ENCODE measurements at places on chromosomes 5 and 9.

DNA sequence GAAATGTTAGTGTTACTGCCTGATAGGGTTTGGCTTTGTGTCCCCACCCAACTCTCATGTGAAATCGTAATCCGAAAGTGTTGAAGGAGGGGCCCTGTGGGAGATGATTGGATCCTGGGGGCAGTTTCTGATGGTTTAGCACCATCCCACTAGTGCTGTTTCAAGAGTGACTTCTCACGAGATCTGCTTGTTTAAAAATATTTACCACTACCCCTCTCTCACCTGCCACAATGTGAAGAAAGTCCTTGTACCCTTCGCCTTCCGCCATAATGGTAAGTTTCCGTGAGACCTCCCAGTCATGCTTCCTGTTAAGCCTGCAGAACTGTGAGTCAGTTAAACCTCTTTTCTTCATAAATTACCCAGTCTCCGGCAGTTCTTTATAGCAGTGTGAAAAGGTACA lies 2.6 kb upstream of the RFX3 start:
- DNase-seq = no peak

GRCh38 chr9:9945966-9946365 lies 666.8 kb downstream of the PTPRD start:
- DNase-seq = no peak

DNA sequence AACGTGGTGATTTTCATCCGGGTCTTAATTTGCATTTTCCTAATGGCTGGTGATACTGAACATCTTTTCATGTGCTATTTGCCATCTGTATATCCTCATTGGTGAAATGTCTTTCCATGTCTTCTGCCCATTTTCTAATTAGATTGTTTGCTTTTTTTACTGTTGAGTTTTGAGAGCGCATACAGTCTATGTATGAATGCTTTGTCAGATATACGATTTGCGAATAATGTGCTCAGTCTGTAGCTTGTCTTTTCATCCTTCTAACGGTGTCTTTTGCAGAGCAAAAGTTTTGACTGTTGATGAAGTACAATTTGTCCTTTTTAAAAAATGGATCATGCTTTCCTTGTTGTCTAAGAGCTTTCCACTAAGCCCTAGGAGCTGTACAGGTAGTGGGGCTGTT lies 143.0 kb downstream of the RGS3 start:
- DNase-seq = no peak

DNA sequence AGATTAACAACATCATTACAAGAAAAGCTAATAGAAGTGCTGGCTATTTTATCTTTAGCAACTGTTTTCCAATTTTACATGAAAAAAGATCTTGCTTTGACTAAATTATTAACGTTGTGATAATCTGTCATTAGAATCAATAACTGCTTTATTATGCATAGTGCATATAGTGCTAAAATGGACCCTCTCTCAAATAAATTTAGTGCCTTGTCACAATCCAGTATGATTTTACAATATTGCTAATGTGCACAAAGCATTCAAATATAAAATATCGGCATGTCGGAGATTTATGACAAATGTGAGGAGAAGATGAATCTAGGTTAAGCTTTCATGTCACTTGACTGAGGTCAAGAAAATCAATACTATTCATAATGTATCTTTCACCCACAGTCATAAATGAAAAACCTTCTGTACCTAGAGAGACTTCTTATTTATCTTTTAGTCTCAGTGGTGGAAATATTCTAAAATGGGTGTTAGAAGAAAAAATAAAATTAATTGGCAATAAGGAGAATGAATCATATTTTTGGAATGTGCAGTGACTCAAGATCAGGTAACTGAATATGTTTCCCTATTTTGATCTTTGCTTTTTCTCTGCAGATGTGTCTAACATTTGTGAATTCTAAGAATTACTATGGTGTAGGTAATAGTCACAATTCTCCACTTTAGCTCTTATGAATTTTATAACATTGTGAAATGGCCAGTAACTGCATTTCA lies 672.9 kb upstream of the GRAMD2B start:
- DNase-seq = no peak

DNA sequence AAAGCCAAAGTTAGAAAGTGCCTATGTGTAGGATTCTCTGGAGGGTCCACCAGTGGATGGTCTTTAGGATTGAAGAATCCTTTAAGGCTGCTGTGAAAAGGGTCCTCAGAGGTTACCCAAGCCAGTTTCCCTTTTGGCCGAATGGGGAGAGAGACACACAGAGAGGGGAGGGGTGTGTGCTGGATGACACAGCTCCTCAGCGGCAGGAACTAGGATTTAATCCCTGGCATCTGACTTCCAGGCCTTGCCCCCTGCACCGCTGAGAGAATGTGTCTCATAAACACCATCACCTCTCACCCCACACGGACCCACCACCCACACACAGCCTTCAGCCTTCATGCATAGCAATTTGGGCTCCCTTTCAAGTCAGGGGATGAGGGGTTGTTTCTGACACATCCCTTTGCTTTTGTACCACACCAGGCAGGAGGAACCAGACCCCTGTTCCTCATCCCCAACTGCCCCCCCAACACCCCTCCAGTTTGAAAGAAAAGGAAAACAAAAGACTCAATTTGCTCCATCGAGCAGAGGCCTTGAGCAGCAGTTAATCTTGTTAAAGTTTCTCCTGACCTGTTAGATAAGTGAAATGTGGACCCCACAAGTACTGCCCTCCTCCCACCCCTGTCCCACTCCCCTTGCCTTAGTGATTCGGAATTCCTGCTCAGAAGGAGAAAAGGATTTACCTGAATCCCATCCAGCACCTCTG lies 4.0 kb downstream of the PAPPA start:
- DNase-seq = no peak

GRCh38 chr9:127598839-127599549 lies 13.1 kb upstream of the STXBP1 start:
- no peak for DNase-seq

GRCh38 chr5:16446993-16447392 lies 18.6 kb downstream of the ZNF622 start:
- DNase-seq = no peak
